ENCODE measurements at places on chromosomes 7 and 10.
A peak's percentile ranks its signal among the peaks of the same experiment; 100 is the strongest.

DNA sequence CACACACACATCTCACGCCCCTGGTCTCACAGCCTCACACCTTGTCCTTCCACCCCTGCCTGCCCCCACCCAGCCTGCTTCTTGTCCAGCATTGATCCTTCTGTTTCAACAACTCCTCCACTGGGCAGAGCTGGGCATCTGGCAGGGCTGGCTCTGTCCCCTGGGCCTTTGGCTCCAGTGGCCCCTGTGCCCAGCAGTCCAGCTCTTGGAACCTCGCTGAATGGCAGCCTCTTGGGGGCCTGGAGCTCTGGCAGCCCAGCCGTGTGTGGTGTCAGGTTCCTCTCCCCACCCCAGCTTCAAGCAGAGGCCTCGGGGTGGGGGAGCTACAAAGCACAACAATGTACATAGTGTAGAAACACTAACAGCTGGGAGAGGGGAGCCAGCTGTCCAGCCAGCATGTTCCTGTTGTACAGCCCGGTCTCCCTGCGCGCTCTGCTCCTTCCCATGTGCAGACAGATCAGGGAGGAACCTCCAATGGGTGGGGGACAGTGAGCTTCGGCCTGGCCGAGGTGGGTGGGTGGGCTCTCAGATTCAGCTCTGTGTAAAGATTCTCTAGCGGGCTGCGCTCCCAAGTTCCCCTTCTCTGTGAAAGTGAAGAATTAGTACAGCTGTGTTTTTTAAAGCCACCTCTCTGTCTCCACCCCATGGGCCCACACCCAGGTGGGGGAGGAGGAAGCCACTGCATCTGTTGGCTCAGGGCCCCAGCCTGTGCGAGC is 19.4 kb downstream of the ZMIZ2 start:
- DNase-seq: no peak

GRCh38 chr10:114703377-114704107 is 45.5 kb upstream of the ABLIM1 start:
- no peak for DNase-seq

- no peak for DNase-seq
These were observed 56.3 kb downstream of the CAMK1D start for GRCh38 chr10:12405342-12406320.

GRCh38 chr7:69412331-69413146 is 185.7 kb upstream of the AUTS2 start:
- no peak for DNase-seq

- no peak for DNase-seq
These were observed 66.1 kb upstream of the STK17A start for GRCh38 chr7:43516581-43517342.

GRCh38 chr7:129615018-129615417 is 3.5 kb downstream of the NRF1 start:
- DNase-seq: no peak

GRCh38 chr7:11170175-11170574 is 196.5 kb downstream of the PHF14 start:
- no peak for DNase-seq

- DNase-seq: peak; percentile 17
These were observed 33.8 kb upstream of the ZFAND2A start for GRCh38 chr7:1193593-1194424.

- no peak for DNase-seq
These were observed 650.4 kb upstream of the CELF2 start for GRCh38 chr10:10367264-10367663.

DNA sequence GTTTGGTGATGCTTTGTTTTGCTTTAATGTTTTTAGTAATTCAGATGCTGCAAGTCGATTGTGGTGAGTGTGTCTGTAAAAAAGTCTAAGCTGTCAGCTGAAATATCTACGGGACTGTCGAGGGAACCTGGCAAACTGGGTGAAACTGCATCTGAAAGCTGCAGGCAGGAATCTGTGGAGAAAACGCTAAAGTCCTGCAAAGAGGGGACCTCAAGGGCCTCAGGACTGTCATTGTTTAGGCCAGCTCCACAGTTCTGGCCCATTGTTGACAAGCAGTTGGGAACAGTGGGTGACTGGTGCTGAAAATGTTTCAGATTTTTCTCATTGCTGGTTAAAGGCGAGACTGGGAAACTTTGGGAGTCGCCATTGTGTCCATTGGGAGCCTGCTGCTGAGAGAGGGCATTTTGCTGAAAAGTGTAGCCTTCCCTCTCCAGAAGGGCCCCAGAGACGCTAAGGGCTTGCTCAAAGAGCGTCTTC is 1.8 kb downstream of the HOXA2 start:
- no peak for DNase-seq

DNA sequence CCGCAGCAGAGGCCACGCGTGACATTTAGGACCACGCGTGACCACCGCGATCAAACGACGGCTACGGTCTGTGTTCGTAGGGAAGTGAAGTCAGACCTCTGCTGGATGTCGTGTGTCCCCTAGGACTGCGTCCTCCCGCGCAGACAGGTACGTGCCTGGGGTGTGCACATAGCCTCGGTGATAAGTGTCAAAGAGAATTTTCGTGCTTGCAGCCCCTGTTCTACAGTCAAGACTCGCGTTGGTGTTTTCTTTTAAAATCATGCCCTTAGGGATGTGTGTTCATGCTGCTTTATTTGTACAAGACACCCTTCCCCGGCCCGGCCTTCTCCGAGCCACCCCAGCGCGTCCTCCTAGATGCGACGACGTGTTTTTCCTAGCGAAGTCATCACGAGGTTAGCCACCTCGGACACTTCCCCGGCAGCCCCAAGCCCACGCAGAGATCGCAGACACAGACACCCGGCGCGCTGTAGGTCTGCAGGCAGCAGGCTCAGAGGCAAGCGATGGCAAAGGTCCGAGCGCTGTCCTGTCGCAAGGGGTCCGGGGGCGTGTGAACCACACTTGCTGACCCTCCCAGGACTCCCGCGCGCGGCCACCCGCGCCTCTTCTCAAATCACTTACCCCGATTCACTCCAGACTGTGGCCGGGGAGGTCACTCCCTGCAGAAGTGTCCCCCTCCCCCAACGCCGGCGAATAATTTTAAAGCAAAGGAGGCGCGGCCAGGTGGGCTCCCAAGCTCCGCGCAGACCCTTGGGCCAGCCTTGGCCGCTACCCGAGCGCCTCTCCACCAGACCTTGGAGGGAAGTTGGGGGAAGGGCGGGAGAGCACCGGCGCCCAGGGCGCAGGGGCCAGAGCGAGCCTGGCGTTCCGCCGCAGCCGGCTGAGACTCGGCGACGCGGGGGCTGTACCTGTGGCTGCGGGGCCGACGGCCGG is 552 bp downstream of the MKX start:
- no peak for DNase-seq

DNA sequence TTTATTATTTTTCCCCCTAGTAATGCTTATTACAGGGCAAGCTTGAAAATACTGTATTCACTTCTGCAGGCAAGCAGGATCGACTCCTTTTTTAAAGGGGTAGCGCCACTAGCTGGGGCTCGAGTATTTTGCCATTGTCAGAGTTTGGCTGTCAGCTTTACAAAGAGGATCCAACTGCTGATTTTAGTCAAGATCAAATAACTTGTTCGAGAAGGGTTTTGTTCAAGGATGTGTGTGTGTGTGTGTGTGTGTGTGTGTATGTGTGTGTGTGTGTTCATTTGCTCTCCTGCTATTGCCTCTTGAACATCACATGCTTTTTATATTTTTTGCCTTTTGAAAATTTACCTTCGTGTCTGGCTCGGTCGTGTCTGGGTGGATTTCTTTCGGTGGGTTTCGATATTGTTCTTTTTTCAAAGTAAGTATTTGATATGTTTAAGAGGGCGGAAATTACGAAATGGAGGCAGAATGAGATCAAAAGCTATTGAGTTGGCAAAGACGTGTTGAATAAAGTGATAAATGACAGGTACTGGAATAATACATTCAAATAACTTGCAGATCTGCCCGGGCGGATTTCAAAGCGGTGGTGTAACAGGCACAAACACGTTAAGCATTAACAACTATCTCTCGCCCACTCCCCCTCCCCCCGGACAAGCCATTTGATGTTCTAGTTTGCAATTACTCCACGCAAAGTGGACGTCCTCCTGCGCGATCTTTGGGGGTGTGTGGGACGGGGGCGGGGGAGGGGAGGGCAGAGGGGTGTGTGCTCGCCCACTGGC is 1.1 kb downstream of the ARID5B start:
- DNase-seq: no peak

GRCh38 chr10:132506711-132507408 is 30.7 kb upstream of the INPP5A start:
- no peak for DNase-seq

GRCh38 chr10:132557696-132558515 is 20.3 kb downstream of the INPP5A start:
- DNase-seq: no peak

GRCh38 chr10:5720182-5720581 is 35.5 kb downstream of the TASOR2 start:
- no peak for DNase-seq

GRCh38 chr10:73932620-73933112 is 21.7 kb downstream of the PLAU start:
- DNase-seq: no peak
